ENCODE measurements at places on chromosomes 5 and 9.

- no peak for DNase-seq
These were observed 51.7 kb upstream of the VPS13A start for GRCh38 chr9:77125665-77126064.

DNA sequence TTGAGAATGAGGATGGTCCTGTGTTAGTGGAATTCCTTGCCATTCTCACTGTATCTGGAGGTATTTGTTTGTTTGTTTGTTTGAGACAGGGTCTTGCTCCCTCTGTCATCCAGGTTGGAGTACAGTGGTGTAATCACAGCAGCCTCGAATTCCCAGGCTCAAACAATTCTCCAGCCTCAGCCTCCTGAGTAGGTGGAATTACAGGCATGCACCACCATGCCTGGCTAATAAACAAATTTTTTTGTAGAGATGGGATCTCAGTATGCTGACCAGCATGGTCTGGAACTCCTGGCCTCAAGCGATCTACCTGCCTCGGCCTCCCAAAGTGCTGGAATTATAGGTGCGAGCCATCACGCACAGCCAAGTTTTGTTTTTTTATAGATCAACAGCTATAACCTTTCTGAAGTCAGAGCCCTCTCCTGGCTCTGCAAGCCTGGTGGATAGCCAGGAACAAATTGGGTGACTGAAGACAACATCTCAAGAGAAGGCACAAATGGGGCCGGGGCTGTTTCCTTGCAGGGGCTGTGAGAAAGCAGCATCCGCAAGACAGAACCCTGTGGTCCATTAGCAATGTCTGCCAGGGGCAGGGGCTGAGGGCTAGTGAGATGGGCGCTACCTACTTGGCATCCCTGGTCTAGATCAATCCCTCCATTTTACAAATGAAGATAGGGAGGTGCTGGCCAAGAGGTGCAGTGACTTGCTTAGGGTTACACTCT, 18.8 kb downstream of the SH3PXD2B start:
- no peak for DNase-seq

DNA sequence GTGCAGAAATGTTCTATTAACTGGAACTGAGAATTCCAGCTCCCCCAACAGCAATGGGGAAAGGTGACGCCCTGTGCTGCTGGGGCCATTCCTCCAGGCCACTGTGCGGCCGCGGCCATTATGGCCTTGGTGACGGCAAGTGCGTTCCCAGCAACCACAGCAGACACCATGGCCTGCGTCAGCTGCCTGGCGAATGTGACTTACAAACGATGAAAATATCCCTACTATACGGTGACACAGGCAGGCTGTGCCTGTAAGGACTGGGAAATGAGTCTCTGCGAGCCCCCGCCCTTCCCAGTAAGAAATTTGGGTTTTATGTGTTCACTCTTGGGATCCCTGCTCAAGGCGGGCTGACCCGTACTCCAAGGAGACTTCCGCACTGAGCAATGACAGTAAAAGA, 20.6 kb downstream of the CLPTM1L start:
- DNase-seq: no peak

GRCh38 chr5:133599044-133599443, 13.3 kb downstream of the FSTL4 start:
- DNase-seq: no peak

- no peak for DNase-seq
These were observed 36.9 kb downstream of the CLINT1 start for GRCh38 chr5:157821822-157822622.

GRCh38 chr9:92308893-92309292, 15.4 kb upstream of the IARS1 start:
- no peak for DNase-seq

DNA sequence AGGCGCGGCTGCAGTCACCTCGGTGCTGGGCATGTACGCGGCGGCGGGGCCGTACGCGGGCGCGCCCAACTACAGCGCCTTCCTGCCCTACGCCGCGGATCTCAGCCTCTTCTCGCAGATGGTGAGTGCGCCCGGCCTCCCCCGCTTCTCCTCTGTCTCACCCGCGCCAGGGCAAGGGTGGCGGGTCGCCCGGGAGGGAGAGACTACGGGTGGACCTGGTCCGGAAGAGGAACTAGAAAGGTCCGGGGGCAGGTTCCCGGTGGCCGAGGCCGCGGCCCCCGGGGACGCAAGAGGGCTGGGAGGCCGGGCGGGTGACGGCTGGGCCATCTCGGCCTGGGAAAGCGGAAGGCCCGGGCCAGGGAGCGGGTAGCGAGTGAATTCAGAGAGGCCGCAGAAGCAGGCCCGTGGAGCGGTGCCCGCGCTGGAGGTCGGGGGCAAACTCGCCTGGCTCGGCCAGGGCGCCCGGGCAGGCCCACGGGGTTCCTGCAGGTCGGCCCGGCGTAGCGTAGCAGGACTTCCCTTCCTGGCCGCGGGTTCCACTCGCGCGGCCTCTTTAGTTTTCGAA, 711 bp downstream of the IRX1 start:
- DNase-seq: no peak

DNA sequence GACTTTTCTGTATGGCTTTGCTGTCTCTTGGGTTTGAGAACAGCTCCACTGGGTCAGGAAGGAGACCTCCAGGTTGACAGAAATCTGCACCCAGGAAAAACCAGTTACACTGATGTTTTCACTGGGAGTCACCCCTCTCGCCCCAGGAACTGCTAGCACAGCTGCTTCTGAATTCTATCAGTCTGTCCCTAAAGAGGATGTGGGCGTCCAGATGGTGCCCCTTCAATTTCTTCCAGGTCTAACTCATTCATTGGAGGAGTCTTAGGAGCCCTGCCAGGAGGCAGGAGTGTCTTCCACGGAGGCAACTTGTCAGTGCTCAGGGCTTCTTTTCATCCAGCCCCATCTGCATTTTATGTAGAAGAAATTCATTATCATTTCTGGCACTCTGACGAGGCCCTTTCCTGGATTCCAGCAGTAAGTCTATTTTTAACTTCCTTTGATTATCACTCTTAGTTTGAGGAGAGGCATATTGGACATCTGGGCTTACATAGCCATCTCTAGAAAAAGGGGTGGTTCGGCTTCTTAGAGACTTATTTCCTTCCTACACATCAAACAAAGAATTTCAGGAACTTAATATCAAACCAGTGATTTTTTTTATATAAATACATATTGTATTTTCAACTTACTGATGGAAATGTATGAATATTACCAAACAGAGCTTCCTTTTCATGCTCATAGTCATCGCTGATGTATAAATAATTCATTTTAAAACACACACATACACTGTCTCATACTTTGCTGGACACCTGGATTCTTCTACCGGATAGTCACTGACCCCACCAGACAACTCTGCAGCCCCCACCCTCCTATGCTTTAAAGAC, 148.8 kb downstream of the IRX2 start:
- no peak for DNase-seq

- DNase-seq: no peak
These were observed 47.9 kb downstream of the MAMDC2 start for GRCh38 chr9:70091572-70091971.

DNA sequence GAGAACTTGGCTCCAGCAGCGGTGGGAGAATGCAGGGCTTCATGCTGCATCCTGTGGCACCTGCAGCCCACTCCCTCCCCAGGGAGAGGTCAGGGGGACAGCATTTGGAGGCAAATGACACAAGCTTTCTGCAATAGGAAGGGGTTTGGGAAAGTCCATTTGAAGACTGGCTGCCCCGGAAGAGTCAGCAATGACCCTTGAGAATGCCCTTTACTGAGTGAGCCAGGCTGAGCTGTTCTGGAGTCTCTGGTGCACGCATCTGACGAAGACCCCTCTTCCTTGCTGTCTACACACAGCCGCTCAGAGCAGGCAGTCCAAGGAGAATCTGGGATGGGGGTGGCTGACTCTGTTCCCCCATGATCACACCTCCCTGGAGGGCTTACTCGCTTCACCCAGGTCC, 5.5 kb upstream of the NXNL2 start:
- no peak for DNase-seq

DNA sequence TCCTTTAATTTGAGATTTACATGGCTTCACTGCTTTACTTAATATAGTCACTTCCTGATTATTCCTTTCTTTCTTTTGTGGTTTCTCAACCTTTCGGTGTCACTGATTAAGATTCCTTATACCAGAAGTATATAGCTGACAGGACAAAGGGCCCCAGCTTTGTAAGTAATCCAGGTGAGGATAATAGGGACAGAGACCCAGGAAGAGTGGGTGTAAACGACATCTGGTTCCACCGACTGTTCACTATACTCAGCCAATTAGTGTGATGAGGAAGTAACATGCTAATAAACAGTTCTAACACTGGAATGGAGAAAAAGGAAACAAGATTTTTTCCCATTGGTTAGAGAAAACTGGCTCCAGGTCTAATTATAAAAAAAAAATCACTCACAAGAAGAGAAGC, 286.3 kb upstream of the EFNA5 start:
- DNase-seq: no peak

DNA sequence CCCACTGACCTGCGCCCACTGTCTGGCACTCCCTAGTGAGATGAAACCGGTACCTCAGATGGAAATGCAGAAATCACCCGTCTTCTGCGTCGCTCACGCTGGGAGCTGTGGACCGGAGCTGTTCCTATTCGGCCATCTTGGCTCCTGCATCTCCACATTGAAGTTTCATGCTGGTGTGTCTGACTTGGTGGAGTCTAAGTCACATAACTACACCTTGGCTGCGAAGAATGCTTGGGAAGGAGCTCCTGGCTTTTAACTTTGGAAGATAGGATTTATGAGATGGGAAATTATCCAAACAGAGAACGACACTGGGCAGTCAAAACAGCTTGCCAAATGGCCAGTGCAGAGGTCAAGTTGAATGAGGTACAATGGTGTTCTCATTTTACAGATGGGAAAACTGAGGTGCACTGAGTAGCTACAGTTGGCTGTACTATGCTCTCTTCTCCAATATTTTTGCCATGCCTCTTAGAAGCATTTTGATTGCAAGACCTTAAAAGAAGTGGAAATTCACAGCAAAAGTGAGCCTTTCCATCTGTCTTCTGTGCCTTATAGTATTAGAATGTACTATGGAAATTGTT, 36.7 kb downstream of the CCDC192 start:
- DNase-seq: no peak

GRCh38 chr5:16654647-16655334, 38.0 kb upstream of the RETREG1 start:
- DNase-seq: no peak

DNA sequence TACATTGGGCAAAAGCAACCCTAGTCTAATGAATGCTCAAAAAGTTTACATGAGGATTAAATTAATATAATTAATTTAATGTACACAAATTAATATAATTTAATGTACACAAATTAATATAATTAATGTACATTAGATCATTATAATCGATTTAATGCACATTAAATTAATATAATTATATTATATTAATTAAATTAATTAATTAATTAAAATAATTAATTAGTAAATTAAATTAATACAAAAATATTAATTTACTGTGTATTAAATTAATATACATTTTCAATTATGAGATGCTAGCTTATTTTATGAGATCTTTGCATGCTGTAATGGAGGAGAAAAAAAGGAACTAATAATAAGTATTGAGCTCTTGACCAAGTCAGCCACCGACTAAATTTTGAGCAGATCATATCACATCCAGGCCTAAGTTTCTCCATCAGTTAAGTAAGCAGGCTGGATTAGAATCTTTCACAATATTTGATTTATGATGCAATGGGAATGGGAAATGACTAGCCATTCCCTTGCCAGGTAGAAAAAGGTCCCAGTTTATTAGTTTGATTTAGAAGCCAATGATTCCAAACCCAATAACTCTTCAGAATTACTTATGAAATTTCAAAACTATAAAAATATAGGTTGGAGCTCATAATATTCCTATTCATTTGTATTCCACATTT, 533.4 kb upstream of the GRIA1 start:
- DNase-seq: no peak

DNA sequence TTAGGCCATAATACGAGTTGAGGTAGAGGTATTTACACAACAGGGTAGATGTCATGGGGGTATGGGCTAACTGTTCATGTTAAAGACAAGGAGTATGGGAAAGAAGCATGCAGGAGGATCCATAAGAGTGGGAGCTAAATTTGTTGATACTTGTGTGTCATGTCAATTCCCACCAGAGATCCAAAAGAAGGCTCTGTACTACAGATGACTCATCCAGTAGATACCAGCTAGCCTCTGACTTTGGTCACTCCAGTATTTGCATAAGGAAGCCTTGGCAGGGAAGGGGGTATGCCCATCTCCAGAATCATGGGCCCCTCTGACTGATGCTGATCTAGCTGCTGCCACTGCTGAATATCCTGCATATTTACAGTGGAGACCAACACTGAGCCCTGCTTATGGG, 743.7 kb upstream of the GRAMD2B start:
- no peak for DNase-seq

- no peak for DNase-seq
These were observed 439.1 kb downstream of the DMAC1 start for GRCh38 chr9:7360513-7360912.

GRCh38 chr5:154254896-154255295, 64.4 kb downstream of the GALNT10 start:
- DNase-seq: no peak

DNA sequence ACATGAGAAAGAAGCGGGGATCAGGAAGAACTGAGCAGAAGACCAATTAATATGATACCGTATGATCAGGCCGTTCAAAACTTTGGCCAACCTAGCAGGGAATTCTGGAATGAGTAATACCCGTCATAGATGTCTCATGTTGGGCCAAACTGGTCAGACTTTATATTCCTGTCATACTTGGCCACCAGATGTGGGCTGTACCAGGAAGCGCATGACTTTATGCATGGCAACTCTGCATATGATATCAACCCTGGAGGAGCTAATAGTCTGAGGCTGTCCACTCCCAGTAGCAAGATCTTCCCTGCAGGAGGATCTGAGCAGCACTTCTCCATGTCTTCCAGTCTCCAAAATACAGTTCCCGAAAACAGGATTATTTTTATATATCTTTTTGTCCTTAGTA, 68.5 kb upstream of the NAA35 start:
- DNase-seq: no peak

- DNase-seq: no peak
These were observed 442.4 kb downstream of the SPOCK1 start for GRCh38 chr5:137056676-137057075.

DNA sequence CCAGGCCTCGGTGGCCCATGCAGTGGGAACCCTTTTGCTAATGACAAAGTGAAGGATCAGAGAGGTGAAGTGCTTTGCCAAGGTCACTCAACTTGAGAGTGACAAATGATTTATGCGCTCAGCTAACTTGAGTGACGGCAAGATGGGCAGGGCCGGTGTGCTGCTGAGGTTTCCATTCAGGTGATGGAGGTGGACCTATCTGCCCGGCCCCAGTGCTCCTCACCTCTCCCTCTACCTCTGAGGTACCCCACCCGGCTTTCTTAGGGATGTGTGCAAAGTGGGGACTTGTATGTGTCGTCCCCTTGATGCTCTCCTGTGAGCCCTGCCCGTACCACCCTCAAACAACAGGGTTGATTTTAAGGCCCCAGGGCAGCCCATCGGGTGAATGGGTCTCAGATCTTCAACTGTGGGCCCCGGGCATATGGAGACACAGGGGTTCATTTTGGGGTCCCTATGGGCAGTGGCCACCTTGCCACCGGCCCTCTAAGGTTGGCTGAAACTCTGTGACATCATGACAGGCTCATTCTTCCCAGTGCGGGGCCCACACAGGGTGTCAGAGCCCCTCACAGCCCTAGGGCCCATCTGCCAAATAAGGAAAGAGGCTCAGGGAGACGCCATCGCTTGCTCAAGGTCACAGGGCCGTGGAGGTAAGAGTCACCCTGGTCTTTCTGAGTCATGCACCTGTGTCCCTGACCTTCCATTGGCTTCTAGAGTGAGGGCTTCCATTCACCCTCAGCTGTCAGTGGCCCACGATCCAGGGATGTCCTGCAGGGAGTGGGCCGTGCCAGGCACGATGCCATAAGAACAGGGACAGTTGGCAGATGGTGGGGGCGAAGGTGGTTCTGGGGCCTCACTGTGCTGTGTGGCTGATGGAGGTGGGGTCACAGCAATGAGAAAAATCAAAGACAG, 170.6 kb upstream of the MVB12B start:
- no peak for DNase-seq
